ENCODE measurements at places on chromosomes 4 and X.

- no peak for DNase-seq
Observed at GRCh38 chr4:84690481-84690880, 107.6 kb downstream of the CDS1 start.

DNA sequence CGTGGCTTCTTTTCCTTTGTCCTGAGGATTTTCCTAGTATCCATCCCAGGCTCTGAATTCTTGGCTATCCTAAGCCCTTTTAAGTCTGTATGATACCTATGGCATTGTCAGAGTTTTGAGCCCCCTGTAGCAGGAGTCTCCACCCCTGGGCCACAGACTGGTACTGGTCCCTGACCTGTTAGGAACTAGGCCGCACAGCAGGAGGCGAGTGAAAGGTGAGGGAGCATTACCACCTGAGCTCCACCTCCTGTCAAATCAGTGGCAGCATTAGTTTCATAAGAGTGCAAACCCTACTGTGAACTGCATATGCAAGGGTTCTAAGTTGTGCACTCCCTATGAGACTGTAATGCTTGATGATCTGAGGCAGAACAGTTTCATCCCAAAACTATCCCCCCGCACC, 216.1 kb downstream of the RAPGEF2 start:
- DNase-seq = no peak

- no peak for DNase-seq
Observed at GRCh38 chrX:64977830-64978229, 1.6 kb upstream of the ZC4H2 start.

GRCh38 chr4:11566444-11567022, 137.8 kb upstream of the HS3ST1 start:
- DNase-seq = no peak
